ENCODE measurements at places on chromosomes 3 and 15.

DNA sequence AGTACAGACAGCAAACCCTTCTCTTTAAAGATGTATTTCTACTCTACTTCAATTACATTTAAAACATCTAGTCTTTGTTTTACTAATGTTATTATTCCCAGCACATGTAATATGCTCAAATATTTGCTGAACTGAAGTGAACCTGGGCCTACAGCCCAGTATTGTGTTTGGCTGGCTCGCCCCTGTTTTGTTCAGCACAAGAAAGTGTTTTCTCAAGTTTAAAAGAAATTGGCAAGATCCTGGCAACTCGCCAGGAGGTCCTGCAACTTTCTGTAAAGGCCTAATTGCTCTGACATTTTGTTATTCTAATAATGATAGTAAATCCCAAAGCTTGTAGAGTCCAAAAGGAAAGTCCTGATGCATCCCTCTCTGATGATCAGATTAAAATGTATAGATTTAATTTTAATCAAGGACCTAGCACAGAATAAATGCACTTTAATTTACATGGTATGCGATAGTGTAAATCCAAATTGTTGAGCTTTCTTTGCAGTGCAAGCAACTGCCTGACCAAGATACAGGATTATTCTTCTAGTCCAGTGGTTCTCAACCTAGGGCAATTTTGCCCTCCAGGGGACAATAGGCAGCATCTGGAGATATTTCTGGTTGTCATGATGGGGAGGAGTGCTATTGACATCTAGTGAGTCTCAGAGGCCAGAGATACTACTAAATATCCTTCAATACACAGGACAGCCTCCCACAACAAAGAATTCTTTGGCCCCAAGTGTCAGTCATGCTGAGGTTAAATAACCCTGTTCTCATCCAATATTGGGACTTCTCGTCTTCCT, 35.7 kb upstream of the TMOD3 start:
- no peak for DNase-seq

DNA sequence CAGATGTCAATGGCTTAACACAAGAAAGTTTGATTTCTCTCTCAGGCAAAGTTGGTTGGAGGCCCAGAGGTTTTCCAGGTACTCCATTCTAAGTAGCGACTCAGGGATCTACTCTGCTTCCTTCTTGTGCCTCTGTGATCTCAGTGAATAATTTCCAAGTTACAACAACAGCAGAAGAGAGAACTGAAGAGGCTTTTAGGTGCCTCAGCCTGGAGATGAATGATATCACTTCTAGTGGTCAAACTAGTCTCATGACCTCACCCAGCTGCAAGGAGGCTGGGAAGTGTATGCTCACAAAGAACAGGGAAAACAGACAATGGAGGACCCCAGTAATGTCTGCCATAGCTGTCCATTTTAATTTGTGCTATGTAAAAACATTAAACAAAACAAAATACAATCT, 4.6 kb upstream of the PRICKLE2 start:
- no peak for DNase-seq

DNA sequence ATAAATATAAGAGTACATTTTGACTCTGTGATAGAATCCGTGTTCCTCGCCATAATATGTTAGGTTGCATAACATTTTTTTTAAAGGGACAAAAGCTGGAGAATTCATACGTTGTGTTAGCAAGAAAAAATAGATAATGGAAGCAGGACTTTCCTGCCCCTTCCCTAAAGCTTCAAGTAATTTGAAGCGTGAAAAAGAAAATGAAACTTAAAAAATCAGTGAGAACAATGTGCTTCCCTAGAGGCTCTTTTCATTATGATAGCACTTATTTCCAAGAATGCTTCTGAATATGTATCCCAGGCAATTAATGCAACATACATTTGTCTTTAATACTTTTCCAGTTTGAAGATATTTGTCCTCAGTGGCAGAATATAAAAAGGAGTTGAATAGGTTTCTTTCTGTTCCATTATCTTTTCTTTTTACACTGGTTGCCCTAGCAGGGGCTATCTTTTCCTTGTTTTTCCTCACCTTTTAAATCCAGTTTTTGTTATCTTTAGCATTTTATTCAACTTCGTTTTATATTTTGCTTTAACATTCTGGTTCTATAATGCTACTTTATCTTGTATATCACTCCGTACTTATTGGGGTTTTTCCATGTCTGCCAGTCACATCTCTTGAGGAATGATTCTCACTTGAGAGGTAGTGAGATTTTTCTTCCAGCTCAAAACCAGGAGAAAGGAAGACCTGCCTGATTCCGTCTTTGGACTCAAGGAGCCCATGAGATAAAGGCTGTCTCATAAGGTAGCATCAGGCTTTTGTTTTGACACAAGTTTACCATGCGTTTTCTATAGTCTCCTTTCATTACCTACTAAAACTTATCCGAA, 113.8 kb downstream of the MBNL1 start:
- DNase-seq = no peak

- no peak for DNase-seq
These were observed 38.4 kb downstream of the ROBO2 start for GRCh38 chr3:77078279-77078678.

DNA sequence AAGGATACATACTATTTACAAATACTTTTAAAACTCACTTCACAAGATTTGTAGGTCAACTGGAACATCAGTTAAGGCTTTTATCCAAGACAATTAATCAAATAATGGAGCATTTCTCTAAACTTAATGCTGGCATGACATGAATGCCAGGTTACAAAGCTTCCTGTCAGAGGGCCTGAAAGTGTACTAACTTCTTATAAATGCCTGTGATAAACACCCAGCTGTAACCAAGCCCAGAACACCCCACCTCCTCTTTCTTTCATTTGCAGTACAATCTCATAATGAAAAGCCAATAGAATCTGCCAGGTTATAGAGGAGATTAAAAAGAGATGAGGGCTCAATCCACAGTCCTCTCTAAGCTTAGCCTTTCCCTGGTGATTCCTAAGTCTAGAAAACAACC, 214.4 kb downstream of the OSBPL10 start:
- no peak for DNase-seq

Data from DND-41 (cell line).